ENCODE measurements at places on chromosomes 13 and 19.

- DNase-seq = no peak
These were observed at the start of gene PPM1N for GRCh38 chr19:45498411-45499195. Gene PPM1N, plus strand, starts transcription at chr19:45498443. Its CDS starts 30 bp downstream, at chr19:45498473.

DNA sequence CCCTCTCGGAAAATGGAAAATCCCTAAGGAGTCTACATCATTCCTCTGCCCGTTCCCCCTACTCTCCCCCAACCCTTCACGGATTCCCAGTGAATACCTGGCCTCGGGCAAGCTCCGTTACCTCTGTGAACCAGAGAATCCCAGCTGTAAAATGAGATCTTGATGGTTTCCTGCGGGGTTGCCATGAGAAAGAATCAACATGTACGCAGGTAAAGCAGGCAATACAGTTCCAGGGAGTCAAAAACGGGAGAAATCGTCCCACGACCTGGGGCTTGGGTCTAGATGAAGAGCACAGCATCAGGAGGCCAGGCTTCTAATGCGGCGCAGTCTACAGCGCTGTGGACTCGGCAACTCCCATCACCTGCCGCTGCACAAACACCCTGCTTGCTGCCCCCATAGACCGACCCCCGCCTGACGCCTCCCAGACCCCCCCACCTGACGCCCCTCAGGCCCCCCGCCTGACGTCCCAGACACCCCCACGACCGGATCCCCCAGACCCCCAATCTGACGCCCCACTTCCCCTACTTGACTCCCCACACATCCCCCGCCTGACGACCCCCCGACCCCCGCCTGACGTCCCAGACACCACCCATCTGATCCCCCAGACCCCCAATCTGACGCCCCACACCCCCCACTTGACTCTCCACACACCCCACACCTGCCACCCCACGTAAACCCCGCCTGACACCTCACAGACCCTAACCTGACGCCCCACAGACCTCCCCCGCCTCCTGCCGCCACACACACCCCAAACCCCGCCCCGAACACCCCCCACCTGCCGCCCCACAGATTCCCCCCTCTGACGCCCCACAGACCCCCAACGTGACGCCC, 680 bp downstream of the LIG4 start:
- no peak for DNase-seq

DNA sequence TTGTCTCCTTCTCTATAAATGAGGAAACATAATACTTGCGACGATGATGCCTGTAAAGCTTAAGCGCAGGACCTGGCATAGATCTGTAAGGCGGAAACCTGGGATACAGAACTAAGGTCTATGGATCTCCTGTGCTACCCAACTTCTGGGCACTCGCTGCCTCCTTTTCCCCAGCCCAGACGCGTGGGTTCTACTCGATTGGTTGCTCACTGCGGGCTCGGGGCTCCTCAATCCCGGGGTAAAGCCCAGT, 615 bp upstream of the PSMC4 start:
- no peak for DNase-seq

DNA sequence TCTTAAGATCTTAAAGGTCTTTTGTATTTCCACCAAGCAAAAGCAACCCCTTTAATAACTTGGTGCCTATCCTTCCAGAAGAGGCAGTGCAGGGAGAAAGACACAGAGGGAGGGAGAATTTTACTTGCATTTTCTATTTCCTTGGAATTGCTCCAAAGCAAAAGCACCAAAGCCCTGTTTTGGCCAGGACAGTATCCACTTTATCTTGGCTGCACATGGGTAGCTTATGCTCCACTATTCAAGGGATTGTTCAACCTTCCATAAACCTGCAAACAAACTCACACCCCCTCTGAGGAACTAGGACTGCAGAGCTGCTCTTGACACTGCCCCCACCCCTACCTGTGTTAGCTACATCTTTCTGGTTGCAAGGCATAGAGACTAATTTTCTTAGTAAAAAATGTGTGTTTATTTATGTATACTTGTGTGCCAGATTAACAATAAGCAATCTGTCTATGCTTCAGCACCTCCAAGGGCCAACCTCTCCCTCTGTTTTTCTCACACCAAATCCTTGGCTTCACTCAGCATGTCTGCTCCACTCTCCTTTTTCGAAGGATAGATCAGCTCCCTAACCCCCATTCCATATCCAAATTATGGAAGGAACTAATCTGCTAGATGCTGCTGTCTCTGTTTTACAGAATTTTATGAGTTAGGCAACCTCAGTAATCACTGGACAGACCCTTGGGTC, 68.1 kb upstream of the KLF12 start:
- DNase-seq = no peak
